ENCODE measurements at places on chromosomes 6 and 20.

- H3K4me3 ChIP-seq, result no peak overlapping the region
- no peak for DNase-seq
- H3K36me3 ChIP-seq, result peaks cover 4% of the 10 kb centered on the region
- peaks cover 3% of the 10 kb centered on the region for H3K27me3 ChIP-seq
- no peak overlapping the region for H3K27ac ChIP-seq
These were observed 17.5 kb upstream of the SYNCRIP start for GRCh38 chr6:85660181-85660611.

DNA sequence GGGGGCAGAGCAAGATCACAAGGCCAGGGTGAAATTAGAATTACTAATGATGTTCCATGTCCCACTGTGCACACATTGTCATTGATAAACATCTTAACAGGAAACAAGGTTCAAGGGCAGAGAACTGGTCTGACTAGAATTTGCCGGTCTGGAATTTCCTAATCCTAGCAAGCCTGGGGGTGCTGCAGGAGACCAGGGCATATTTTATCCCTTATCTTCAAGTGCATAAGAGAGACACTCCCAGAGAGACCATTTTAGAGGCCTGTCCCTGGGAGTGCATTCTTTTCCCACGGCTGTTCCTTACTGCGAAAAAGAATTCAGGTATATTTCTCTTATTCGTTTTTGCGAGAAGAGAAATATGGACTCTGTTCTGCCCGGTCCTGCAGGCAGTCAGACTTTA lies 41.5 kb downstream of the CD83 start:
- H3K4me1 ChIP-seq, result no peaks in the 10 kb centered on the region
- H3K27ac ChIP-seq, result no peak overlapping the region
- no peak for DNase-seq
- peaks cover 8% of the 10 kb centered on the region for H3K27me3 ChIP-seq
- no peaks in the 10 kb centered on the region for H3K36me3 ChIP-seq

DNA sequence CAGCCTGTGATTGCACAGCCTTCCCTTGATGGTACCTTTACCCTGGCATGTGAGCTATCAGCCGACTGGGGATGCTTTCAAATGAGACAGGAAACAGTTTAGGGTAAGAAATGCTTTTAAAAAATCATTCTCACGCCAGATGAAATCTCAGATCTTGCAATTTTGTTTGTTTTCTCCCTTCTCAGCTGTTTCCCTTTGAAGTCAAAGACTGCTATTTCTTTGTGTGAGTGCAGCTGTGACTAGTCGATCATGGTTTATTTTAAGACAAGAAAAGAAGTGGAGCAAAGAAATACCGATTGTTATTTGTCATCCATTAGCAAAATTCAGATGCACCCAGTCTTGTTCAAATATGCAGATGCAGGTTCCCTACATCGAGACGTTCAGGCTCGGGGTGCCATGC lies 489.7 kb downstream of the QKI start:
- H3K27ac ChIP-seq, result no peak overlapping the region
- no peak overlapping the region for H3K4me3 ChIP-seq
- DNase-seq, result no peak
- no peaks in the 10 kb centered on the region for H3K27me3 ChIP-seq
- no peaks in the 10 kb centered on the region for H3K36me3 ChIP-seq
- H3K4me1 ChIP-seq, result no peaks in the 10 kb centered on the region

DNA sequence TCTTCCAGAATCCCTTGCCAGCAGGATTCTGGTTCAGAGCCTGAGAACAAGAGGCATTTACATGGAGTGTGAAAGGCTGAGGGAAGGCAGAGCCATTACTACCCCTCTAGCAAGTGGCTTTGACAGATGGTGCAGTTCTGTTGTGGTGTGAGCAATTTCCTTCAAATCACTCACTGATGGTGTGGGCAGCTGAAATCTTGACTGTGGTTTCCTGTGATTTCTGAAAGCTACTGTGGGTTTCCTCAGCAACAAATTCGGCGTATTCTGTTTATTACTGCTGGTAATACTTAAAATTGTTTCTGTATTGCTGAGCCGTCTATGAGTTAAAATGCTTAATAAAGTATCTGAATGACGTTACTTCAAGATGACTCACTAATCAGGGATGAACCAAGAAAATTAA lies 181.5 kb upstream of the TCF21 start:
- no peaks in the 10 kb centered on the region for H3K36me3 ChIP-seq
- no peak for DNase-seq
- no peak overlapping the region for H3K4me3 ChIP-seq
- H3K27ac ChIP-seq, result no peak overlapping the region

- DNase-seq, result peak; percentile 47
These were observed 9.0 kb downstream of the POLH start for GRCh38 chr6:43584892-43585570.

GRCh38 chr6:139680819-139681218 lies 306.4 kb upstream of the CITED2 start:
- no peak overlapping the region for H3K4me3 ChIP-seq
- peaks cover 3% of the 10 kb centered on the region for H3K27me3 ChIP-seq

DNA sequence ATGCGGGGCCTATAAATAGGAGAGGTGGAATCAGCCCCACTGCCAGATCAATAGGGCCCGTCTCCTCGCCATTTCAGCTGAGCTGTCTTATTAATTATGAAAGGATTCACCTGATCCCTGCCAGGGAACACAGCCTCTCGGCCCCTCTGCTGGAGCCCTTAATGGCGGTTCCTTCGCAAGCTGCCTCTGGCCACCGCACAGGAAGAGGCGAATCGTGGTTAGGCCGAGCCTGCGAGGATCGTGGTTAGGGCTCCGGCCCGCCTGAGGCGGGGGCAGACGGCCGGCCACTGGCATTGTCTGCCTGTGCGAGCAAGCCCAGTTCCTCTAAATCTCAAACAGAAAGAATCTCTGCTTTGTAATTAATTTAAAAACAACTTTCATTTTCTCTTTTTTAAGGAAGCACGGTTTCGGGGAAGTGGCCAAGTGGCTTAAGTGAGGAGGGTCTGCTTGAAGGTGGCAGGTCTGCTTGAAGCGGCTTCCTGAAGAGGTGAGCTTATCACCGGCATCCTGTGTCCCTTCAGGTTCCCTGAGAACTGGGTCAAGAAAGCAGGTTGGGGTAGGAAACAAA lies 9.2 kb downstream of the NRN1 start:
- peak overlapping the region; percentile 12 for H3K27ac ChIP-seq
- no peak for DNase-seq
- peaks cover 90% of the 10 kb centered on the region for H3K27me3 ChIP-seq
- H3K4me3 ChIP-seq, result peak overlapping the region; percentile 85

DNA sequence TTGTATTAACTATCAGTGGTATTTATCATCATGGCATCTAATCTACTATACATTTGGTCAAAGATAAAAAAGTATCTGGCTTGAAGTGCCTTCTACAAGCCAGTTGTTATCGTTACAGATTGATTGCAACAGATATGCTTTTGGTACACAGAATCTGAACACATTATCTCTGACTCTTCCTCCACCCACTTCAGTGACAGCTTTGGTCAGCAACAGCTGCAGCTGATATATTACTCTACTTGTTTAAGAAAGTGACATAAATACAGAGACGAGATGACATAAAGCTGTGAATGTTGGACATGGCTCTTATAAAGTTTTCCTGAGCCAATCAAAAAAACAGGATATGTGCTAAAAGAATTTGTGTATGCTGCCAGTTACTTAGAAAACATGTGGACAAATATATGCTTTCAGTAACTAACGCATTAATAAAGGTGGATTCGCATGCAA lies 77.6 kb downstream of the HIVEP2 start:
- H3K36me3 ChIP-seq, result peaks cover 15% of the 10 kb centered on the region
- H3K4me3 ChIP-seq, result no peak overlapping the region
- peaks cover 65% of the 10 kb centered on the region for H3K4me1 ChIP-seq
- no peaks in the 10 kb centered on the region for H3K27me3 ChIP-seq

- H3K4me1 ChIP-seq, result no peaks in the 10 kb centered on the region
- H3K4me3 ChIP-seq, result no peak overlapping the region
- no peak overlapping the region for H3K27ac ChIP-seq
These were observed 64.8 kb upstream of the TMEM30A start for GRCh38 chr6:75349262-75349984.

DNA sequence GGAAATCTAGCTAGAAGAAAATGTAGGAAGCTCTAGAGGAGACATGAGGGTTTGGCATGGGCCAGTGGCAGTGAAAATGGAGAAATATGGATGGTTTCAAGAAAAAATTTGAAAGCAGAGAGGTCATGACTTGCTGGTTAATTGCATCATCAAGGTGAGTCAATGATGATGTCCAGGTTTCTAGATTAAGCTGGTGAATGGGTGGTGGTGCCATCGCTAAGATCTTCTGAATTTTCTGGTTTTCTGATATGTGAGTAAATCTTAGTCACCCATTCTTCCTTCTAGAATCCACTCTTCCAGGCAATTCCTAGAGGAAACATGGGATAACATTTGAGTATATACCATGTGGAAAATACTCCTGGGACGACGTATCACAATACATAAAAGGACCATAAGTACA lies 25.0 kb downstream of the SH3BGRL2 start:
- H3K36me3 ChIP-seq, result no peaks in the 10 kb centered on the region
- no peak overlapping the region for H3K4me3 ChIP-seq
- peaks cover 9% of the 10 kb centered on the region for H3K4me1 ChIP-seq

GRCh38 chr6:105243487-105243886 lies 63.7 kb upstream of the POPDC3 start:
- no peak overlapping the region for H3K27ac ChIP-seq
- no peak overlapping the region for H3K4me3 ChIP-seq
- H3K27me3 ChIP-seq, result peaks cover 7% of the 10 kb centered on the region
- no peaks in the 10 kb centered on the region for H3K4me1 ChIP-seq
- DNase-seq, result no peak
- no peaks in the 10 kb centered on the region for H3K36me3 ChIP-seq

GRCh38 chr20:16552015-16552414 lies 21.2 kb downstream of the KIF16B start:
- H3K4me3 ChIP-seq, result no peak overlapping the region
- no peaks in the 10 kb centered on the region for H3K27me3 ChIP-seq
- no peak overlapping the region for H3K27ac ChIP-seq
- no peak for DNase-seq
- no peaks in the 10 kb centered on the region for H3K4me1 ChIP-seq
- peaks cover 6% of the 10 kb centered on the region for H3K36me3 ChIP-seq

DNA sequence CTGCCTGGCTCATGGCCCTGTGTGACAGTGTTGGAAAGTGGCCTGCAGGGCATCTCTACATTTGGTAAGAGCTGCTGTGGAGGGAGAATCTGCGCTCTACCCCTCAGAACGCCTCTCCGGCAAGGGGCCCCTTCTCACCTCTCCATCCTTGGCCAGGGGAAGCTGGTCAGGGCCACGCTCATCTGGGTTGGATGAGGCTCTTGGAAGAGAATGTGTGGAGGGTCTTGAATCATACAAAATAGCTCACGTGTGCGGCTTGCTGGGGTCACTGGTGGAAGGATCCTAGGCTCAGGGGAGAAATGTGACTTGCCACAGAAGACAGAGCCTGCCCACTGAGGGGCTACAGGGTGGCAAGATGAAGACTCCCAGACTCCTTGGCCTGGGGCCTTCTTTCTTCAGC lies 105.0 kb downstream of the SCML4 start:
- H3K4me1 ChIP-seq, result peaks cover 47% of the 10 kb centered on the region
- no peak overlapping the region for H3K27ac ChIP-seq
- no peak overlapping the region for H3K4me3 ChIP-seq
- no peak for DNase-seq
- peaks cover 16% of the 10 kb centered on the region for H3K36me3 ChIP-seq

- H3K36me3 ChIP-seq, result no peaks in the 10 kb centered on the region
- no peaks in the 10 kb centered on the region for H3K4me1 ChIP-seq
- H3K27me3 ChIP-seq, result no peaks in the 10 kb centered on the region
- no peak overlapping the region for H3K27ac ChIP-seq
These were observed 263.2 kb upstream of the NT5E start for GRCh38 chr6:85186546-85187175.

- peak within 1 kb of the TSS; percentile 91 for H3K4me3 ChIP-seq
- peaks cover 60% of the 10 kb centered on the region for H3K4me1 ChIP-seq
- H3K27ac ChIP-seq, result peak within 1 kb of the TSS; percentile 96
- H3K36me3 ChIP-seq, result peaks cover 11% of the 10 kb centered on the region
These were observed at the start of gene HMGN4 for GRCh38 chr6:26537846-26538571. Gene HMGN4, plus strand, starts transcription at chr6:26538366. Its CDS starts 6,841 bp downstream, at chr6:26545207.

DNA sequence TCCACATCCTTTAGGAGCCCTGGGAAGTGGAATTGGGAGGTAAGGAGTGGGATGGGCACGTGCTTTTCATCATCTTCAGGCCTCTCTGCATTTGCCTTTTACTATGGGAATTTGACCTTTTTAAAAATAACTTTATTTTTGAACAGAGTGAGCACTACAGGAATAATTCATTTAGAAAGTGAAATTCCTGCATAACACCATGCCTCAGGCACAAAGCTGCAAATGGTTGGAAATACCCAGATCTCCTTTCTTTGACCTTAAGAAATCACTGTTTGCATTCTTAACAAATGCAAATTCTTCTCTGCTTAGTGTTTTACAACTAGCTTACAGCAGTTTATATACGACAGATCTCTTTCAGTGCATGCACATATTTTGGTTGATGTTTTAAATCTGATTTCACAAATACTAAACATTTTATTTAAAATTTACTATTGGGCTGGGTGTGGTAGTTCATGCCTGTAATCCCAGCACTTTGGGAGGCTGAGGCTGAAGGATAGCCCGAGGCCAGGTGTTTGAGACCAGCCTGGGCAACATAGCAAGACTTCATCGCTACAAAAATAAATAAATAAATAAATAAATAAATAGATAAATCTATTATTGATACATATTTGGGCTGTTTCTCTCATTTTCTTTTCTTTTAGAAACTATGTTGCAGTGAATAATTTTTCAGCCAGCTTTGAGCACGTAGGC lies 24.5 kb downstream of the CST8 start:
- H3K27ac ChIP-seq, result no peak overlapping the region
- no peaks in the 10 kb centered on the region for H3K4me1 ChIP-seq
- H3K36me3 ChIP-seq, result no peaks in the 10 kb centered on the region
- DNase-seq, result no peak

DNA sequence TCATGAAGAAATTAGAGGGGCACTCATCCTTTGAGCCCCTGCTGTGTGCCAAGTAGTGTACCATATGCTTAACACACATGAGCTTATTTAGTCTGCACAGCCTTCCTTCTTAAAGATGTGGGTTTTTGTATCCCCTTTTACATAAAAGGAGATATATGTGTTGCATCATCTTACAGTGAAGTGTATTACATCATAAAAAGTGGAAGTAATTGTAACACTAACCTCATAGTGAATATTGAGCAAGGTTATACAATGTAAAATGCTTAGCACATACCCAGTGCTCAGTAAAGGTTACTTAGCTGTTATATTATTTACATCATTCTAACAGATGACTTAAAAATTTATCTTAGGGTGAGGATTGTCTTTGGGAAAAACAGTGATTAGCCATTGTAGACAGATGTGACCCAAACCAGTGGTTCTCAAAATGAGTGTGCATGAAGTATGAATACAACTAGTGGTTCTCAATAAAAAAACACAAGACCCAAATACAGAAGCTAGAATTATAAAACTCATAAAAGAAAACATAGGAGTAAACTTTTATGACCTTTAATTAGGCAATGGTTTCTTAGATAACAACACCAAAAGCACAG lies 3.8 kb upstream of the PIGU start:
- no peaks in the 10 kb centered on the region for H3K36me3 ChIP-seq
- no peak overlapping the region for H3K27ac ChIP-seq
- no peaks in the 10 kb centered on the region for H3K27me3 ChIP-seq
- no peak overlapping the region for H3K4me3 ChIP-seq
- DNase-seq, result no peak
